NCI-H1417 treated with DMSO at 0.1 percent for 48 hours (cell line): ENCODE measurements at places on chromosomes 11 and 22.

DNA sequence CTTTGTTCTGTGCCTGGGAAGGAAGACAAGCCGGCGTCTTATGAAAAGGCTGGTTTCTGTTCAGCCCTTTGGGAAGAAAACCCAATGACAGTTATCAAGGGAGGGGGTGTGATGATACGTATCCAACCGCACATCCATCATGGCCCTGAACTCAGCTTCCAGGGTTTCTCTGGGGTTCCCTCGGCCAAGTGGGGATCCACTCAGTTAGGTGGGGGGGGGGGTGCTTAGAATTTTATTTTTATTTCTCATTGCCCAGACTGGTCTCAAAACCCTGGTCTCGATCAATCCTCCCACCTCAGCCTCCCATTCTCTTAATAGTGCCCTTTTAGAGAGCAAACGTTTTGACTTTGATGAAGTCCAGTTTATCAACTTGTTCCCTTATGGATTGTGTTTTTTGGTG lies 25.7 kb downstream of the KCNQ1 start:
- no peak for DNase-seq

GRCh38 chr11:2325719-2326118 lies 23.9 kb downstream of the TSPAN32 start:
- no peak for DNase-seq

DNA sequence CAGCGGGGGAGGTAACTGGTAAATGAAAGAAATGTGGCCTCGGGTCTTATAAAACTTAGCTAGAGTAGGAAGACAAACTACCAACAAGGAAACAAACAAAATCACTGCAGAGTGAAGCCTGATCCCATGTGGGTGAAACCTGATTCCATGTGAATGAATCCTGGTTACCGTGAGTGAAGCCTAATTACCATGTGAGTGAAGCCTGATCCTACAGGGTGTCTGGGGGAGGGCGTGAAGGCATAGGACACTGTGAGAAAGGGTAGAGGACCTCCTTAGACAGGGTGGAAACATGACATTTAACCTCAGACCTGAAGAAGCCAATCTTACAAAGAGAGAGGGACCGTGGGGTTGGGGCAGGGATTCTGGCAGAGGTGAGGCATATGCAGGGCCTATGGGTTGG lies 106.2 kb upstream of the USP47 start:
- DNase-seq = no peak

- no peak for DNase-seq
Measured at GRCh38 chr11:76553554-76554476, 109.0 kb downstream of the EMSY start.

GRCh38 chr11:133163463-133164419 lies 368.6 kb downstream of the OPCML start:
- DNase-seq = no peak

GRCh38 chr22:22709719-22710445 lies 65.5 kb downstream of the GGTLC2 start:
- no peak for DNase-seq

- no peak for DNase-seq
Measured at GRCh38 chr11:33697997-33698396, 2.6 kb downstream of the C11orf91 start.

- DNase-seq = no peak
Measured at GRCh38 chr11:26353010-26353409, 21.1 kb downstream of the ANO3 start.

DNA sequence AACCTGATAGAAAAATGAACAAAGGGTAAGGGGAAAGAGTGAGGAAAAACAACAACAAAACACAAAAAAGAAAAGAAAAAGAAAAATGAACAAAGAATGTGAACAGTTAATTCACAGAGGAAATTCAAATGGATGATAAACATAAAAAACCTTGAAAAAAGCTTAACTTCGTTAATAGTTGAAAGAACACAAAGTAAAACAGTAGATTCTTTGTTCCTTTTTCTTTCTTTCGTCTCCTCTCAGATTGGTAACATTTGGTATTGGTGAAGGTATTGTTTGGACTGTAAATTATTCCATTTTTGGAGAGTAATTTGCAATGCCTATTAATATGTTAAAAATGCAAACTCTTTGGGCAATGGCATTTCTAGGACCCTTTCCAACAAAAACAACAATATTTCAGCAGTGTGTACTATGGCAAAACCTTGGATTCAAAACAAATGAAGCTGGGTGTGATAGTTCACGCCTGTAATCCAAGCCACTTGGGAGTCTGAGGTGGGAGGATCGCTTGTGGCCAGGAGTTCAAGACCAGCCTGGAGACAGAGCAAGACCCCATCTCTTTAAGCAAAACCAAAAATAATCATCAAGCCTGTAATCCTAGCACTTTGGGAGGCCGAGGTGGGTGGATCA lies 3.3 kb upstream of the BACE1 start:
- no peak for DNase-seq

DNA sequence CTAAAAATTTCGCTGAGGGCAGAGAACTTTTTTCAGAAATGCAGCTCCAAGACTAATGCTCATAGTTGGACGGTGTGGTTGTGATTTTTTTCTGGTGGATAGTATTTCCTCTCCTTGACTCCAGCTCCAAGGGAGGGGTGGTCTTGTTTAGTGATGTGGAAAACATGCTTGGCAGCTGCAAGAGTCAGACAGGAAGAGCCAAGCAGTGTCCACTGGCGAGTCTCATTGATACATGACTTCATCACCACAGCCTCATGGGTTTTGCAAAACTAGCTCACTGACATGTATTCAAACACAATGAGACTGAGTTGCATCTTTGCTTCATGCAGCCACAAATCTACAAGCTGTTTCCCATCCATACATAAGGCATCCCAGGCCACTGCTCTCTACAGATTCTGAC lies 7.3 kb upstream of the KCNJ1 start:
- DNase-seq = no peak

DNA sequence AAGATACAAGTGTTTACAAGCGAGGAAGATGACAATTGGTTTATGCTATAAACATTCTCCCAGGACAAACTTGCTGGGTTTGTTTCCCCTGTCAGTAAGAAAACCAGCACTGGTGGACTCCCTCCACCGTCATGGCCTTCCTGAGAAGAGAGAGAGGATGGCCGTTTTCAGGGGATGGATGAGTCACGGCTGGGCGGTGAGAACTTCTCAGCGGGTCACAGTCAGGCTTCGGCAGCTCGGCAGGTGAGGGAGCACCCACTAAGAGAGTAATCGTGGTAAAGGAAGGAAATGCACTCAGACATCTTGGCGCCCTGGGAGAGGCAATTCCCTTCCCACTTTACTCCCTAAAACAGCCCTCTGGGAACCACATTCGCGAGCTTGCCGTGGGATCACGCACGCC lies 83.9 kb downstream of the NCAM1 start:
- DNase-seq = no peak
